ENCODE measurements at places on chromosomes 1 and 21.

DNA sequence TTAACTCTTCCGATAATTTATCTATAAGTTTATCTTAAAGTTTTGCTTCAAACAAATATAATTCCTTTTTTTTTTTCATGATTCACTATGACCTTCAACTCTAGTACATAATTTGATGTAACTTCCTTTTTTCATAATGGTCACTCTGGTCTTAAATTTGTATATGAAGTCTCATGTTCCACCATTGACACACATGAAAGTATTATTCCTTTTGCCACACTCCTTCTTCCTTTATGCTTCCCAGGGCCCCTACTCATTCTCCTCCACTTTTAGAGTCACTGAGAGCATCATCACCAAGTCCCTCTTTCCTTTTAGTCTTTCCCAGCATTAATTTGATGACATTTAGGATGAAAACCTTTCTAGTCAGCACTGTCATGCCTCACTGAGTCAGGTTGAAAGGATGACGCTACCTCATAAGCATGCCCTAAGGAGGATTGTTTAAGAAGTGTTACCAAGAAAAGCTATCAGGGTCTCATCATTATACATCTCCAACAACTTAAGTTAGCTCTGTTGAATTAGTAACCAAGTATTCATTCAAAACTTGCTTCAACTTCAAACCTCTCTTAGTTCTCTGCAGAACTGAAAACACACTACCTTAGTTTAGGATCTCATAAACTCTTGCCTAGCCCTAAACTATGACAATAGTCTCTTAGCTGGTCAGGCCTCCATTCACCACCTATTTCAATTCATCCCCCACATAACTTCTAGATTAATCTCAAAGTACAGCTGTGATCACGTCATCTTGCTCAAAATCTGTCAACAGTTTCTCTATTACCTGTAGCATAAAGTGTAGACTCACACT is 14.5 kb downstream of the AUNIP start:
- no peak for DNase-seq

DNA sequence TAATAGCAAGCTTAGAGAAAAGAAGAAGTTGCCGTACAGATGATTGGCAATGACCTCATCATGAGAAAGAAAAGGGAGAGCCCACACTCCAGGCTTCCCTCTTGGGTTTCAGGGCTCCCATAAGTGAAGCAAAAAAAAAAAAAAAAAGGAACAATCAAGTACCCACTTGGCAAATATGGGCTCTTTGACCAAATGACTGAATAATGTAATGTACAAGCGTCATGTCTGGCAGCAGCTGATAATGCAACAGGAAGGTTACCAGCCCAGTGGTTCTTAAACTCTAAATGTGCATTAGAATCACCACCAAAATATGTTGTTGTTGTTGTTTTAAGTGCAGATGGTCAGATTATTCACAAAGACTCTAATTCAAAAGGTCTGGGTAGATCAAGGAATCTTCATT is 13.5 kb downstream of the TNFSF4 start:
- DNase-seq: no peak

DNA sequence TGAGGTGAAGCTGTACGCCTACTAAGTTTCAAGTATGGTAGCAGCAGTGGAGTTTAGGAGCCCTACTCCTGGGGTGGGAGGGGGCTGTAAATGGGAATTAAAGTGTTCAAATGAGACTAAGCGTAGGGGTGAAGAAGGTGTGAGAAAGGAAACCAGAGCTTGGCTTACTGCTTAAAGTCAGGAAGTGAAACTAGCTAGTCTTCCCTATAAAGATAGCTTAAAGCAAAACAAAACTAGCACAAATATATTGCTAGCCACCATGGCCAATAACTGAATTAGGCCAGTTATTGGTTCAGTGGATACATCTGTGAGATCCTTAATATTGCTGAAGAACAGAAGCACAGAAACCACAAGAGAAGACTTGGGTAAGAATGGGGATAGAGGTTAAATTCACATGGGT is 492.2 kb upstream of the PKN2 start:
- no peak for DNase-seq

- DNase-seq: no peak
Observed at GRCh38 chr1:214472364-214472763, 79.0 kb downstream of the PTPN14 start.

GRCh38 chr1:242523719-242524570 is 552 bp downstream of the PLD5 start:
- peak; percentile 34 for DNase-seq

- no peak for DNase-seq
Observed at GRCh38 chr21:35102488-35103371, 53.6 kb upstream of the RUNX1 start.

- DNase-seq: no peak
Observed at GRCh38 chr1:6603238-6603914, 707 bp upstream of the KLHL21 start.

DNA sequence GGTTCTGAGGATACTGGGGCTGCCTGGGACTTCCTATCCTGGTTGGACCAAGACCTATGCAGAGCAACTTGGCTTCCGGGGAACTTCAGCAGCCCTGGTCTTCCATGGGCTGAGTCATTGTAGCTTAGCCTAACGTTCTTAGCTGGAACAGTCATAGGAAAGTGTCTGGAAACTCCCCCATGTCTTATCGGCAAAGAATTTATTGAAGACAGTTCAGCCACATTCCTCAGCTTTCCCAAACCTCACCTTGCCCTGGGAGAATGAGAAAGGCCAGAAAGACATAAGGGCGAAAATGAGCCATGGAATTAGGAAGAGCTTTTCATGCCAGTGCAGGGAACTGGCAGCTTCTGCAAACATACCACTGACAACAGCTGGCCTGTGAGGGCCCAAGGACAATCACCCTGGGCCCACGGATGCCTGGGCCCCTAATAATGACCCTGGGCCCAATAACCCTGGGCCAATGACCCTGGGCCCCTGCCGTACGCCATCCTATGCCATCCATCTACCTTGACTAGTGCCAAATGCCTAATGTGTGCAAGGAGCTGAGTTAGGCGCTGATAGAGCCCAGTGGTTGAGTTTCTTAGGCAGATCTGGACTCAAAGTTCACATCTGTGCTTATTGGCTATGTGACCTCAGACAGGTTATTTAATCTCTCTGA is 114.4 kb upstream of the GADD45A start:
- no peak for DNase-seq

GRCh38 chr1:177307771-177308170 is 137.0 kb downstream of the BRINP2 start:
- no peak for DNase-seq

- no peak for DNase-seq
Observed at GRCh38 chr1:231040800-231041718, 1.0 kb upstream of the FAM89A start.

DNA sequence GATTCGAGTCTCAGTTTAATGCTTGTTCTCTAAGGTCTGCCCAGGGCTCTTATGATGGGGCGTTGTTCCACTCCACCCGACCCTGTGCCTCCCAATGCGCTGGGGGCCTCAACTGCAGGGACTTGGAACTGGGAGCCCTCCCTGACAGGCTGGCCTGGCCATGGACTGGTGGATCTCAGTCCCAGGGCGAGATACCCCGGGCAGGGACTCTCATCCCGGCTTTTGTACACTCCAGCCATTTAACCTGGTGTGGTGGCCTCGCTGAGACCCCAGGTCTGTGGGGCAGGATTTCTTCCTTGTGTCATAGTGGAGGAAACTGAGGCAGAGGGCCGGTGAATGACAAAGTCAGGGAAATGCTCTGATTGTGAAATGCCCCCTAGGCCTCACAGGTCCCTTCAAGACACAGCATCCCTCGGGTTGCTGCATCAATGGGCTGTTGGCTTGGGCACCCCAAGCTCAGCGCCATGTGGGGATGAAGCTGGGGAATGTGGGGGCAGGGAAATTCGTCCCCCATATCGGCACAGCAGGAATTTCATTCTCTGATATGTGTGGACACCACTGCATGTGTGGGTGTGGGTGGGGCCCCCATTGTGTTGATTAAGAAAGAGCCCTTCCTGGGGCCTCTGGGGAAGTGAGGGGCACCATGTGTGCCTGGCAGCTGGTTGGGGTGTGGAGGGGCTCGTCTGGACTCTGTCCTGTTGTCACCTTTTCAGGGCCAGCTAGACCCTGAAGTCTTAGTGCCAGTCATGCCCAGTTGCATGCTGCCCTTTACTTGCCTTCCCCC is 19.9 kb upstream of the ZNF678 start:
- DNase-seq: no peak

DNA sequence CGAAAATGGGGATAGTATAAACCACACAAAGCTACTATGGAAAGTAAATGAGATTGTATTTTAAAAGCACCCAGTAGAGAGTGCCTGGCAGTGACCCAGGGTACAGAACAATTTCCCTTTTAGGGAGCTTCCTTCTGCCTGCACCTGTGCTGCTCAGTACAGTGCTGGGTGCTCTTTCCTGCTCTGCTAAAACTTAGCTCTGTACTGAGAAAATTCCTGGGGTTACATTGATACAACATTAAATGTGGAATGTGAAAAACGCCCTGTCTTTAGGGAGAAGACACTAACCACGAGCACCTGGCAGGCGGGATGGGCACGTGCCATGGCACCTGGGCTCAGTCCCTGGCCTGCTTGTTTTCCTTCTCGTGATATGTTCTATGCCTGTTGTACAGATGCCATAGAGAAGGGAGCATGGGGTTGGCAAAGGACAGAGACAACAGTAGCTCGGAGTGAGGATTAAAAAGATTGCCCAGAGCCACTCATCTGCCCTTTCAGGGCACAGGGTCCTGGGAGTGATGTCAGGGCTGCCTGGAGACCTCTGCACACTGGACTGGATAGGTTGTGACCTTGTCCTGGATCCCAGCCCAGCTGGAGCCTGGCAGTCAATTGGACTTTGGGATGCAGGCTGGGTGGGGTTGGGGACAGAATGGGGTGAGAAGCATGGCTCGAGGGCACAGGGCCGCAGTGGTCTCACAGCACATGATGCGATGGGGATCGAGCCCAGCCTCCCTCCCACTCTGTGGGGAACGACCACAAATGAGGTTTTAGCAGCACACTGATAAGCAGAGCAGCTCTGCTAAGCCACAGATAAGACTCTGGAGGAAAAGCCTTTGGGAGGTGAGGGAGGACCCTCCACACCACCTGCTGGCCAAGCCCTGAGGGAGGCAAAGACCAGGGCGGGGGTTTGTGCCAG is 4.2 kb downstream of the SPATA46 start:
- DNase-seq: no peak

DNA sequence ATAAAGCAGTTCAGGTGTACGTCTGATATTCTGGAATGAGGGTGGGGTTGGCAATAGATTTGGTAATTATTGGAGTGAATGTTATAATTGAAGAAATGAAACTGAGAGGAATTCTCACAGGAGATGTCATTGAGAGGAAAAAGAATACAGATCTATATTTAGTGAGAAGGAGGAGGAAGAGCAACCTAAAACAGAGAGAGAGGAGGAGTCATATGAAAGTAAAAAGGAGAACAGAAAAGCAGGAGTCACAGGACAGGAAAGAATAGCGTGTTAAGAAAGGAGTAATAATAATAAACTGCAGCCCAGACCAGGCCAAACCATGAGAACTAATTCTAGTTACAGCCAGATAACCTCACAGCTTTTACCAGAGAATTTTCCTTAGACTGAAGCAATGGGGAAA is 62.7 kb upstream of the MROH9 start:
- no peak for DNase-seq

DNA sequence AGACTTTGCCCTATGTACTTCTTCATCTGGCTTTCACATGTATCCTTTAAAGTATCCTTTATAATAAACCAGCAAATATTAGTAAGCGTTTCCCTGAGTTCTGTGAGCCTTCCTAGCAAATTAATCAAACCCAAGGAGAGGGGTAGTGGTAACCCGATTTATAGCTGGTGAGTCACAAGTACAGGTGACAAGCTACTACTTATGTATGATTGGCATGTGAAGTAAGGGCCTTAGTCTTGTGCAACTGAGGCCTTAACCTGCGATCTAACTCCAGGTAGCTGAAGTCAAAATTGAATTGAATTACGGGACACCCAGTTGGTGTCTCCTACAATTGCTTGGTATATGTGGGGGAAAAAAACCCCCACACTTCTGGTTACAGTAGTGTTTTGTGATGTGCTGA is 26.0 kb downstream of the SLC16A1 start:
- DNase-seq: no peak

DNA sequence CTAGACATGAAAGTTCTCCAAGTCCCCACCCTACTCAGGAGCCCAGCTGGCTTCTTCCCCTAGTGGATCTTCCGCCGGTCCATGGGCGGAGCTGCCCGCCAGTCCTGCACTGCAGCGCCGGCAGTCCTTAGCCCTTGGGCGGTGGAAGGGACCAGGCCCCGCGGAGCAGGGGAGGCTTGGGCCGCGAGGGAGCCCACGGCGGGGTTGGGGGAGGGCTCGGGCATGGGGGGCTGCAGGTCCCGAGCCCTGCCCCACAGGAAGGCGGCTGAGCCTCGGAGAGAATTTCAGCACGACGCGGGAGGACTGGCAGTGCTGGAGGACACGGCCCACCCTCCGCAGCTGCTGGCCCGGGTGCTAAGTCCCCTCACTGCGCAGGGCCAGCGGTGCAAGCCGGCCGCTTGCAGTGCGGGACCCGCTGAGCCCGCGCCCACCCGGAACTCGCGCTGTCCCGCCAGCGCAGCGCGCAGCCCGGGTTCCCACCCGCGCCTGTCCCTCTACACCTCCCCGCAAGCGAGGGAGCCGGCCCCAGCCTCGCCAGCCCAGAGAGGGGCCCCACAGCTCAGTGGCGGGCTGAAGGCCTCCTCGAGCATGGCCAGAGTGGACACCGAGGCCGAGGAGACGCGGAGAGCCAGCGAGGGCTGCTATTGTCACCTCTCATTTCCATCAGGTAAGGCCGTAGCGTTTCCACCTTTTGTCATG is 1398.6 kb downstream of the MRPL39 start:
- no peak for DNase-seq

DNA sequence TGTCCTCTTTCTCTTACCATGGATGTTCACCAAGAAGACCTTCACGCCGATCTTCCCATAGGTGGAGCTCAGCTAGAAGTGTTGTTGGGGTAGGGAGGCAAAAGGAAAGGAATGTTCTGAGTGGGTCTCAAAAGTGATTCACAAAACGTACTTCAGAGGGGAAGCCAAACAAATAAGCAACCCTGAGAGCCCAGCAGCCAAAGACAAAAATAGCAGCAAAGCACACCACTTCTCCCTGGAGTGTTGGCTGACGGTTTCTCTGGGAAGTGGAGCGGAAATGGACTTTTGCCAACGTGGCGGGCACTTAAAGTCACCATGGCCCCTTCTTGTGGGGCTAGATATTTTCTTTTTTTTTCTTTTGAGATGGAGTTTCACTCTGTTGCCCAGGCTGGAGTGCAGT is 23.1 kb downstream of the SLC26A9 start:
- DNase-seq: no peak

DNA sequence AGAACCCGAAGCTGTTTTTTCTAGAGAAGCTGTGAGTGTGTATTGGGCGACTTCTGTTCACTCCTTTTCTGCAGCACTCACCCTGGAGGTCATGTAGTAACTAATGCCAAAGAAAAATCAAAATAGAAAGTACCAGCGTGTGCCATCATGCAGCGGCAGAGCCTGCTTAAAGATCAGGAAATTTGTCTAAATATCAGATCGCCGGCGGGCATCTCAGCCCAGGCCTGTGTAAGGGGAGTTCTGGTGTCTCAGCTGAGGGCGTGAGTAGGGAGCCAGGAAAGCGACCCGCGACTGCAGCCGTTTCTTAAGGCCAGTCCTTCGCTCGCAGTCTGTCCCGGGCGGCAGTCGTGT is 768 bp downstream of the EDARADD start:
- no peak for DNase-seq

- DNase-seq: no peak
Observed at GRCh38 chr1:243256590-243256989, 749 bp downstream of the SDCCAG8 start.

All from NCI-H524 treated with DMSO at 0.1 percent for 48 hours (cell line).